Tibial artery (tissue), 4 donors: ENCODE measurements at places on chromosomes 2 and 18.

GRCh38 chr2:159600752-159601151, 15.6 kb downstream of the BAZ2B start:
- no peak for DNase-seq
- no peaks in the 10 kb centered on the region for H3K27me3 ChIP-seq
- no peaks in the 10 kb centered on the region for H3K4me1 ChIP-seq
- H3K36me3 ChIP-seq, result no peaks in the 10 kb centered on the region

DNA sequence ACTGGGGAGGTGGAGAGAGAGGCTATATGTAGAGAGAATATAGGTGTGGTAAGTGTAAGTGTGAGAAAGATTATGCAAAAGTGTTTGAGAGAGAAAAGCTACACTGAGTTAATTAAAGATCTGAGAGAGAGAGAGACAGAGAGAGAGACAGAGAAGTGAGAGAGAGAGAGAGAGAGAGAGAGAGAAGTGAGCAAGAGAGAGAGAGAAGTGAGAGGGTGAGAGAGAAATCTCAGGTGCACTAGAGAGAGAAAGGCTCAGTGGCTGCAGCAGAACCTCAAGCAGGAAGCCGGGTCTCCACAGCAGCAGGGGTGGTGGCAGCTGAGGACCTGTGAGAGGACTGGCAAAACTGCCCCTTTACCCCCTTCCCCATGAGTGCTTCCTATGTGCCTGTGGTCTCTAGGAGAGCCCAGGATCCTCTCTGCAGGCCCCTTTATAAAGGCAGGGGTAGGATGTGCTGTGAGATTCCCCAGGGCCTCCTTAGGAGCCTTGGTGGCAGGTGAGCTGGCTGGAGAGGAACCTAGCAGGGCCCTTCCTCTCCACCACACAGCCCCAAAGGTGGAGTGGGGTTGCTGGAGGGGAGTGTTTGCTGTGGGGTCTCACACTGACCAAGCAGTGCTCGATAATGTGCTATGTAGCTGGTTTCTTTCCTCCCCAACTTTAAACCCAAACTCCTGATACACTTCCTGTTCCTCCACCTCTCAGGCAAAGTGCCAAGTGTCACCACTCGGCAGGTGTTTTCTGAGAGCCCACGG, 52.6 kb downstream of the SLC4A5 start:
- H3K4me1 ChIP-seq, result no peaks in the 10 kb centered on the region
- H3K27me3 ChIP-seq, result no peaks in the 10 kb centered on the region
- DNase-seq, result no peak
- no peak overlapping the region for H3K4me3 ChIP-seq
- no peak overlapping the region for H3K27ac ChIP-seq

GRCh38 chr18:23188068-23188760, 52.9 kb downstream of the CABLES1 start:
- H3K4me3 ChIP-seq, result no peak overlapping the region
- DNase-seq, result no peak
- peaks cover 6% of the 10 kb centered on the region for H3K4me1 ChIP-seq
- no peaks in the 10 kb centered on the region for H3K27me3 ChIP-seq
- H3K27ac ChIP-seq, result no peak overlapping the region
- H3K36me3 ChIP-seq, result no peaks in the 10 kb centered on the region

DNA sequence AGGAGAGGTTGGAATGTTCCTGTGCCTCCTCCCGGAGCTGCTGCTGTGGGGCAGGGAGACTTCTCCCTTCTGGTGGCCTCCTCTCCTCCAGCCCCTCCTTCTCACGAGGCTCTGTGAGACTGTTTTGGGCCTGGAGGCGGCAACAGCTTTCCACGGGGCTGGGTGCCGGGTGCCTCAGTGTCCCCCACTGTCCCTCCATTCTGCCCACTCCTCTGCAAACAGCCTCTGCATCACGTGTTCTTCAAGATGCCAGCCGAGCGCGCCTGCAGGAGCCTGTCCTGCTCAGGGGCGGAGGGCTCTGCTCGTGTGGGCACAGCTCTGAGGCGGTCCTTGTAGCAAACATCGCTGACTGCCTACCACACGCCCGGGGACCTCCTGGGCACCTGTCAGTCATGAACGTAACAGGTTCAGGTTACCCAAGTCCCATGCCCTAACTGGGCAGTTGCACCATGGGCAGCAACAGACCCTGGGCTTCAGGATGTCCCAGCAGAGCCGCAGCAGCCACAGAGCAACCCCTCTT, 70.8 kb downstream of the RRM2 start:
- H3K36me3 ChIP-seq, result no peaks in the 10 kb centered on the region
- no peak overlapping the region for H3K4me3 ChIP-seq
- no peaks in the 10 kb centered on the region for H3K27me3 ChIP-seq
- no peak for DNase-seq

GRCh38 chr18:49839012-49839411, 25.7 kb upstream of the ACAA2 start:
- H3K4me1 ChIP-seq, result no peaks in the 10 kb centered on the region
- no peak overlapping the region for H3K27ac ChIP-seq
- H3K4me3 ChIP-seq, result no peak overlapping the region

- H3K27me3 ChIP-seq, result no peaks in the 10 kb centered on the region
- H3K27ac ChIP-seq, result no peak overlapping the region
- H3K36me3 ChIP-seq, result no peaks in the 10 kb centered on the region
Observed at GRCh38 chr2:88081924-88082608, 14.4 kb downstream of the SMYD1 start.

DNA sequence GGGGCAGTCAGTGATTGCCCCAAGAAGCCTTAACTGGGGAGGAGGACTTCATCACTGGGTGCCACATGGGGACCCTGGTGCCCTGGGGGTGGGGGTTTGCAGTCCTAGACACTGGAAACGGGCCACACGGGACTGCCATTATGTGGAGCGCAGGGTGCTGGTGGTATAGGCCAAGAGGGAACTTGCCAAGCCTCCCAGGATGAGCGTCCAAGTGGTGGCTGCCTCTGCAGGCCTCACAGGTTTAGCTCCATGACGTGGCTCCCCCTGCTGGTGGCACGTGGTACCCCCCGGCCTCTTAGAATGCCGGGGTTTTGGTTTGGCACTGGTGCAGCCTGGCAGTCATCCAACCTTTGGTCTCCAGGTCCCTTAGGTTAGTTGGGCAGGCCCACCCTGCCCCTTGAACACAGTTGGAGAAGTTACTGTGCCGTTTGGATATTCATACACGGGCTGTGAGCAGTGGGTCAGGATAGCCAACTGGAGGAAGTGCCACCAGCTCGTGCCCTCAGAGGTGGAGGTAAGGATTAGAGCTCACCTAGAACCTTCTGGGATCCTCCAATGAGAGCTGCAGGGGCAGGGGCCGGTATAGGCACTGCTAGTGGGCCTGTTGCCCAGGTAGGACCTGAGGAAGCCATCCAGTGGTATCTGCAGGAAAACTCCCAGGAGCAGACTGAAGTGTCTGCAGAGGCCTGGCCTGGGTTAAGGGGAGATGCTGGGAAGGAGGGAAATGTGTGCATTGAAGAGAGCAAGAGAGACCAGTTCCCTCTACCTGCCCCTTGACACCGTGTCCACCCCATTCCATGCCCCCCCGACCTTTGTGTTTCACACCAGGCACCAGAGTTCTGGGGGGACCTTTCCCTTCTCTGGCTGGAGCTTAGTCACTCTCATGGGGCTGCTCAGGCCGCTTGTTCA, 5.7 kb downstream of the PTMA start:
- H3K27me3 ChIP-seq, result no peaks in the 10 kb centered on the region
- peak overlapping the region; percentile 71 for H3K27ac ChIP-seq
- H3K36me3 ChIP-seq, result peaks cover 17% of the 10 kb centered on the region
- no peak overlapping the region for H3K4me3 ChIP-seq
- DNase-seq, result peak; percentile 88

GRCh38 chr2:126507425-126507911, 148.5 kb upstream of the GYPC start:
- H3K4me3 ChIP-seq, result no peak overlapping the region
- no peaks in the 10 kb centered on the region for H3K4me1 ChIP-seq
- DNase-seq, result no peak

DNA sequence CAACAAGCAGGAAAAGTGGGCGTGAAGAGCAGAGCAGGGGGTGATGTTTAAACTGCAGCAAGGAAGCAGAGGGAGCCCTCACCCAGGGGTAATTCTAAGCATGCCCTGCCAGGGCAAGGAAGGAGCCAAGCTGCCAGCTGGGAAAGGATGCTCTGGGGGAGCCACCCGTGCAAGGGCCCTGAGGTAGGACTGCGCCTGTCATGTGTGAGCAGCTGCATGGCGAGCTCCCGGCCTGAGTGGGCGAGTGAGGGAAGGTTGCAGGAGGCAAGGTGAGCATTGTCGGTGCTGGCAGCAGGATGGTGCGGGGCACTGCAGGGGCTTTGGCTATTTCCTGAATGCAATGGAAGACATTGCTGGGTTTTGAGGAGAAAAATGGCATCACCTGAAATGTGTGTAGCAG, 107.2 kb downstream of the COPS8 start:
- no peak overlapping the region for H3K27ac ChIP-seq
- no peaks in the 10 kb centered on the region for H3K4me1 ChIP-seq

DNA sequence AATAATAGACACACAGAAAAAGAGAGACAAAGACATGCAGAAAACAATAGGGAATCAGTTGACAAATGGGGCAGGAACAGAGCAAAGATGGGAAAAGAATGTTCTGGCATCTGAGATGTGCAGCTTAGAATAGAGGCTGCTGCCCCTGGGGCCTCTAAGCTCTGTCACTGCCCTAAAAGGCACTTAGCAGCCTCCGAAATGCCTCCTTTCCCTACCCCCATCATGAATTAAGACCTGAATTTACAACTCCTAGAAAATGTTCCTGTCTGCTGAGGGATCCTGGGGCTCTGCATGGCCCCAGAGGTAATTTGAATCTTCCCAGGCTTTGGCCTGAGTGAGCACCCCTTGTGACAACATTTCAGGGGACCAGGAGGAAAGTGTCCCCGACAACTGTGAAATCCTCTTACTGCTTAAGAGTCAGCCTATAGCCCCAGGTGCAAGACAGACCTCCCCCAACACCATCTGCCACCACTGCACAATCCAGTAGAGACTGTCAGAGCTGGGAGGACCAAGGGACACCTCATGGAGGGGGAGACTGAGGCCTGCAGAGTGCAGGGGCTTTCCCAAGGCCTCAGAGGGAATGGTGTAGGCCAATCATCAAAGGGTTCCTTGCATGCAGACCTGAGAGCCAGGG, 24.8 kb downstream of the MRPL35 start:
- peak overlapping the region; percentile 91 for H3K27ac ChIP-seq
- H3K36me3 ChIP-seq, result no peaks in the 10 kb centered on the region
- H3K27me3 ChIP-seq, result no peaks in the 10 kb centered on the region

DNA sequence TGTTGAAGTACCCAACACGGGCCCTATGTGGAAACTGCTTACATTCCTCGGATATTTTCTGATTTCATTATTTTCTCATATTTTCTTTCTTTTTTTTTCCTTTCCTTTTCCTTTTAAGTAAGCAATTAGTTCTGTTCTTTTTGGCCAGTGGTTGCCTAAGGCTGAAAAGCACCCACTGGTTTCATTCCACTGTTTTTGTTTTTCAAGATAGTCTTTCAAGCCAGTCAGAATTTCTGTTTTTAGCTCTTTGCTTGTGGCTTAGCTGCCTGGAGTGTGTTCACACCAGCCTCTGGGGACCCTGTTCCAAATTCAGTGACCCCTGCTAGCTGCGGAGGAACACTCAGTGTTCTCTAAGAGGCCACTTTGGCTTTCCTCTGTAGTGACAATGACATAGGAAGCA, 73.6 kb downstream of the NRP2 start:
- H3K27me3 ChIP-seq, result no peaks in the 10 kb centered on the region
- H3K4me3 ChIP-seq, result no peak overlapping the region

- peaks cover 5% of the 10 kb centered on the region for H3K27me3 ChIP-seq
Observed at GRCh38 chr2:241882091-241882625, 12.6 kb downstream of the RTP5 start.

DNA sequence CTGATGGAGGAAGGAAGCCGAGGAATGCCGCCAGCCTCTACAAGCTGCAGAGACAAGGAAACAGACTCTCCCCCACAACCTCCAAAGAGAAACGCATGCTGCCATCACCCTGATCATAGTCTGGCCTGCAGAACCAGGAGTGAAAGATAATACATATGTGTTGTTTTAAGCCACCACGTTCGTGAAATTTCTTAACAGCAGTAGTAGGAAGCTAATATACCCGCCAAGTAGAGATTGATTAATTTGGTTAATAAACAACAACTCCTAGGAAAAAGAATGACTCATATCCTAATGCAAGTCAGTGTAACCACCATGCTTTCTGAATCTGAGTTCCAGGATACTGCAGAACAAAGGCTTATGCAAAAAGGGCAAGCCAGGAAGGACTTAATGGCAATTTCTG, 36.6 kb downstream of the LONRF2 start:
- H3K27me3 ChIP-seq, result no peaks in the 10 kb centered on the region
- H3K27ac ChIP-seq, result no peak overlapping the region
- no peak overlapping the region for H3K4me3 ChIP-seq

- H3K36me3 ChIP-seq, result no peaks in the 10 kb centered on the region
- no peaks in the 10 kb centered on the region for H3K4me1 ChIP-seq
- H3K27ac ChIP-seq, result no peak overlapping the region
- no peak overlapping the region for H3K4me3 ChIP-seq
- no peaks in the 10 kb centered on the region for H3K27me3 ChIP-seq
Observed at GRCh38 chr2:102489646-102490045, 16.6 kb downstream of the SLC9A4 start.

DNA sequence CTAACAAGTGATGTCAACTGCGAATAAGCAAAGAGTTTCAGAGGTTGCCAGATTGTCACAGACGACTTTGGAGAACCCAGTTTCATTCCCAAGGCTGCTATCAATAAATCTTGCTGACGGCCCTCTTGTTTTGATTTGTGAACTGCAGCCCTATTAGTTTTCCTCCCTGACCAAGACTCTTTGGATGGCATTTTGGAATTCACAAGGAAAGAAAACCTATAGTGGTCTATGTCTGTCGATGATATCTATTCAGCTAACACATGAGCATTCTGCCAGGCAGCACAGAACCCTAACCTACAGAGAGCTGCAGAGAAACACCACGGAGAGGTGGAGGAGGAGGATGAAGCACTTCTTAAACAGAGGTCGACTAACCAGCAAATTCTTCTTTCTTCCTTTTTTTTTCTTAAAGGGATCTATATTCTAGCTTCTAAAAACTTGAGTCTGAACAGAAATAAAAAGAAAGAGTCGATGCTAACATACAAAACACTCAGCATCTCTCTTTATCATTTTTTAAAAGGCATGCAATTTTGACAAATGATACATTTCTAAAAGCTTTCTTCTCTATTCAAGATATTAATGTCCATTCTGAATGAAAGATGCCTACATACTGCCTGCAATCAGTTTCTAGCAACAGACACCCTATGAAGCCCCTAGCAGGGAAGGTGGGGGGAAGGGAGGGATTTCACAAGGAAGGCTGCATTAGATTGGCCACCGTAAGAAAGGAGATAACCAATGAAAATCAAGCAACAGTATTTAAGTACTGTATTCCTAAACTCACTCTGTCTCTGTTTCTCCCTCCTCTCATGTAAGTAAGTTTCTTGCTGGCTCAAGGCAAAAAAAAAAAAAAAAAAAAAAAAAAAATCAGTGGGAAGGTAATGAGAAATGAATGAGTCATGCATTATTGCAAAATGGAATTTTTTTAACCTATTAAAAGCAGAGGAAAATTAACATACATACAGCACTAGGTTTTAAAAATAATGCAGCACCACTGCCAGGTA, 83.0 kb upstream of the CHRNA1 start:
- H3K36me3 ChIP-seq, result no peaks in the 10 kb centered on the region
- H3K27me3 ChIP-seq, result no peaks in the 10 kb centered on the region
- H3K27ac ChIP-seq, result peak overlapping the region; percentile 55

GRCh38 chr2:150485871-150486538, 1.5 kb downstream of the RND3 start:
- H3K4me1 ChIP-seq, result no peaks in the 10 kb centered on the region
- H3K27ac ChIP-seq, result peak overlapping the region; percentile 100
- no peaks in the 10 kb centered on the region for H3K36me3 ChIP-seq
- peak overlapping the region; percentile 82 for H3K4me3 ChIP-seq

- no peak overlapping the region for H3K4me3 ChIP-seq
- no peaks in the 10 kb centered on the region for H3K36me3 ChIP-seq
- no peak overlapping the region for H3K27ac ChIP-seq
- H3K4me1 ChIP-seq, result no peaks in the 10 kb centered on the region
Observed at GRCh38 chr2:99079226-99079625, 62.3 kb upstream of the C2orf15 start.
